ENCODE measurements at places on chromosomes 16 and 17. TPM values are rescaled to one million over a fixed set of nuclear protein-coding genes. Genes with fewer than 3 reads are reported as not detected.

DNA sequence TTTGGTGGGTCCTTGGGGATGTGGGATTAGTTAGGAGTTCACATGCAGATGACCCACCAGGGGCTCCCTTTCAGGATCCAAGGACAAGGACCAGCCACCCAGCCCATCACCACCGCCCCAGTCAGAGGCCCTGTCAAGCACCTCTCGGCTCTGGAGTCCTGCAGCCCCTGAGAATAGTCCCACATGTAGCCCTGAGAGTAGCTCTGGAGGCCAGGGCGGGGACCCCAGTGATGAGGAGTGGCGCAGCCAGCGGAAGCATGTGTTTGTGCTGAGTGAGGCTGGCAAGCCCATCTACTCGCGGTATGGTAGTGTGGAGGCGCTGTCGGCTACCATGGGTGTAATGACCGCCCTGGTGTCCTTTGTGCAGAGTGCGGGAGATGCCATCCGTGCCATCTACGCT, 2.4 kb downstream of the MON1B start:
- no peak for DNase-seq
- H3K4me3 ChIP-seq, result no peak overlapping the region
- H3K27ac ChIP-seq, result no peak overlapping the region
- H3K36me3 ChIP-seq, result peaks cover 8% of the 10 kb centered on the region
- no peaks in the 10 kb centered on the region for H3K27me3 ChIP-seq

CSH1 gene
- not detected for total RNA-seq

OTOP2 gene
- total RNA-seq, result not detected

DNA sequence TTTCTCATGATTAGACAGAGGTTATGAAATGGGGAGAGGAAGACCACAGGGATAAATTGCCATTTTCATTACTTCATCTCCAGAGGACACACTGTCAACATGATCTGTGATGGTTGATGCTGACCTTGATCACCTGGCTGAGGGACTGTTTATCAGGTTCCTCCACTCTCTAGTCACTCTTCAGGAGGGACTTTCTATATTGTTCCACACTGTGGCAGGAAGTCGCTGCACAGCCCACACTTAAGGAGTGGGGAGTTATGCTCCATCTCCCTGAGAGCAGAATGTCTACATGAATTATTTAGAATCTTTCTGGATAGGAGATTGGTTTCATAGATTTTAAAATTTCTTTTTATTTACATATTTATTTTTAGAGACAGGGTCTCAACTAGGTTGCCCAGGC, 46.7 kb downstream of the CYB5B start:
- H3K36me3 ChIP-seq, result no peaks in the 10 kb centered on the region
- no peak overlapping the region for H3K27ac ChIP-seq
- DNase-seq, result no peak
- no peak overlapping the region for H3K4me3 ChIP-seq
- no peaks in the 10 kb centered on the region for H3K27me3 ChIP-seq
- no peaks in the 10 kb centered on the region for H3K4me1 ChIP-seq

- peaks cover 18% of the 10 kb centered on the region for H3K4me1 ChIP-seq
- no peaks in the 10 kb centered on the region for H3K27me3 ChIP-seq
- DNase-seq, result no peak
- no peaks in the 10 kb centered on the region for H3K36me3 ChIP-seq
- H3K4me3 ChIP-seq, result no peak overlapping the region
Observed at GRCh38 chr16:23856251-23856709, 20.5 kb downstream of the PRKCB start.

GRCh38 chr17:82358465-82359350, at the start of gene TEX19:
TSS of gene TEX19 (plus strand) at chr17:82359247. CDS start at chr17:82362151, 2,904 bp downstream.
- no peak within 1 kb of the TSS for H3K4me3 ChIP-seq
- no peaks in the 10 kb centered on the region for H3K36me3 ChIP-seq
- H3K27ac ChIP-seq, result no peak within 1 kb of the TSS
